CD4-positive, alpha-beta T cell treated with Interferon alpha-2 for 1 hour (primary cell): ENCODE measurements at places on chromosomes 16 and 17.

DNA sequence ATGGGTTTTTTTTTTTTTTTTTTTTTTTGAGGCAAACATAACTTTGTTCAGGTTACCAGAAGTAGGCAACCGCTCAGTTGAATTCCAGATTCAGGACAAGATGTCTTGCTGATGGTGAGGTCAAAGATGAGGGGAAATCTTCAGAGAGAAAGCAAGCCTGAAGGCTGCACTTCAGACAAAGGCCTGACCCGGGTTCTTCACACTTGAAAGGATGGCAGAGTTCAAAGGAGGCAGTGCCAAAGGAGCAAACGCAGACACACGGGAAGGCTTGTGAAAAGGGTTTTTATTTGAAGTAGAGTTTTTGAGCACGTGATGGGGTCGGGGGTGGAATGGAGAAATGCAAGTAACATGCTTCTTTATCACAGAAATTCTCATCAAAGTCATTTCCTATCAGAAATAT is 960.2 kb upstream of the EEF2KMT start:
- DNase-seq = no peak

GRCh38 chr17:33695431-33695830 is 402.3 kb upstream of the ASIC2 start:
- no peak for DNase-seq

GRCh38 chr16:50884066-50884860 is 142.4 kb downstream of the CYLD start:
- DNase-seq = no peak

GRCh38 chr17:61330174-61331150 is 69.2 kb upstream of the TBX2 start:
- DNase-seq = no peak

GRCh38 chr17:12342609-12343435 is 322.1 kb downstream of the MAP2K4 start:
- no peak for DNase-seq
